Activated CD4-positive, alpha-beta T cell treated with anti-CD3 and anti-CD28 coated beads for 1 hour (primary cell): ENCODE measurements at places on chromosomes 6 and 20.

DNA sequence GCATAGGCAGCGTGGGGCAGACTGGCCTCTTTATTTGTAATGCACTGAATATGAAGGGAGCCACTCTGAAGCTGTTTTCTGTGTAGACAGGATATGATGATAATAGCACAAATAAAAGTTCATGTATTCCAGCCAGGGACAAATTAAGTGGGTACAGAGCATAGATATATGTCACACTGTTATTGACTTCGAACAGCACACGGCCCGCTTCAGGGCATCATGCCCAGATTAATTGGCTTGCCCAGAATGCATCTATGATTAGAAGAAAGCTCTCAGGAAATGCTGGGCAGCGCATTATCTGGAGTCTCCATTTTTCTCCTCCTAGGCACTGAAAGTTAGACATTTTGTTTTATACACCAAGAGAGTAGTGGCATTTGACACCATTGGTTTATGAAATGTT lies 26.3 kb upstream of the SASH1 start:
- no peak for DNase-seq

DNA sequence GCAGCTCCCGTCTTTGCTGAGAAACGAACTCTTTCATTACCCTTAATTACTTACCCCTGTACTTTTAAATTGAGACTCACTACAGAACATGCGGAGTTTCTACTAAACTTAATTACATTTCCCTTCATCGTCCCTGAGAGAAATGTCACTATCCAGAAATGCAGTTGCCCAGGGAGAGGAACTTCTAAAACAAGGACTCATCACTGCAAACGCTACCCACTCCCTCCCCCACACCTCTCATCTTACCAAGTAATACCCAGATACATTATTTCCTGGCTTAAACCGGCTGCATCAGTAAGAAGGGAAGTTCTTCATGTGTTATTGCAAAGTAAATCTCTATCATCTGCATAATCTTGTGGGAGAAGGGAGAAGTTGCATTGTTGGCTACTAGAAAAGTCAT lies 138.3 kb downstream of the IPCEF1 start:
- no peak for DNase-seq

DNA sequence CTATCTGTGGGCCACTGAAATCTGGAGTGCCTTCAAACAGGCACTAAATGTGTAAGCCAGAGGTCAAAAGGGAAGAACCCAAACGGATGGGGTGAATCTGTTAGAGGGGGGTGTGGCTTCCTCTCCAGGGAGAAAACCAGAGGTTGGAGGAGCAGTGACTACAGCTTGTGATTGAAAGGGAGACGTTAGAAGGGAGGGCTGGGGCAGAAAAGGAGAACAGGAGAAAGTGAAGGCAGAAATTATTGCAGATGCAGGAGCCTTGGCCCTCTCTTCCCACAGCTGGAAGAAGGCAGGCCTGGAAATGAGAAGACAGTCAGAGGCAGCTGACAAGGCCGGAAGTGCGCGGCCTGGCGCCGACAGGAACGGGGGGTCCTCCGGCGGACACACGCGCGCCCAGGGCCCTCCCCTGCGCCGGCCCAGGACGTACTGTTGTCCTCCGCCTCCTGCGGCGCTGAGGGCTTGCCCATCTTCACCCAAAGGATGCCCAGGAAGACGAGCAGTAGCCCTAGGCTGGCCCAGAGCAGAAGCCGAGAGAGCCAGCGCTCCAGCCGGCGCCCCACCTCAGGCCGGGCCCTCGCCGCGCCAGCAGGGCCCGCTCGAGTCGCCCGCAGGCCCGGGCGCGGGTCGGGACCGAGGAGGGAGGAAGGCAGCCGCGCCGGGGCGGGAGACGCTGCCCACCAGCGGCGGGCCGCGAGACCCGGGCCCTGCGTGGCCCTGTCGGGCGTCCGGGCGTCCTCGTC lies 806 bp downstream of the LEMD2 start:
- peak; percentile 18 for DNase-seq

DNA sequence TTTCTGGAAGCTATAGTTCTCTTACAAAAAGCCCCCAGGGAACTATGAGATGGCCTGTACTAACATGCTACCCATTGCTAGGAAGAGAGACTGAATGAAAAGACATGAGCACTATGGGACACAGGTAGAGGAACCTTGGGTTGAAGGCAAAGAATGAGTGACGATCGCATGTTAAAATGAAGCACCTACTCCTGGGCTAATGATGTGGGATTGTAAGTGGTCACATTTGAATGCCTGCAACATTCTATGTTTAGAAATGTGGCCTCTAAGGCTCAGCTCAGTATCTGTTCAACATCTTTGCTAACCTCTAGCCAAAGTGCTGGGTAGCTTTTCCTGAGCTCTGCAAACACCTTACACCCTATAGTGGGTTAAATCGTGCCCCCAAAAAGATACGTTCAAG lies 5.2 kb upstream of the ZC3H12D start:
- DNase-seq = no peak

DNA sequence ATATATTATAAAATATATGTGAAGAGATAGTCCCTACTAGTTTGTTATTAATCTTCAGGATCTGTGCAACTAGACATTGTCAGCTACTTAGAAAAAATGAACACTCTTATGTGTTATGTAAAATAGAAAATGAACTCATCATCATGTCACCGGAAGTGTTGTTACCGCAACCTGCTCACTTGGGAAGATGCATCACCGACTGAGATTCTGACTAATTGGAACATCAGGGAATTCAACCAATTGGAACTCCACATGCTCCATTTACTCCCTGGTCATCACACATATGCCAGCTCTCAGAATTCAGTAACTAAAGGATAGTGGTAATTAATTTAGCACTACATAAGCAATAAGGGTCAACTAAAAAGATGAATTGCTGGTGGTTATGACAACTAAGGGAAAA lies 16.7 kb upstream of the B3GAT2 start:
- DNase-seq = no peak

DNA sequence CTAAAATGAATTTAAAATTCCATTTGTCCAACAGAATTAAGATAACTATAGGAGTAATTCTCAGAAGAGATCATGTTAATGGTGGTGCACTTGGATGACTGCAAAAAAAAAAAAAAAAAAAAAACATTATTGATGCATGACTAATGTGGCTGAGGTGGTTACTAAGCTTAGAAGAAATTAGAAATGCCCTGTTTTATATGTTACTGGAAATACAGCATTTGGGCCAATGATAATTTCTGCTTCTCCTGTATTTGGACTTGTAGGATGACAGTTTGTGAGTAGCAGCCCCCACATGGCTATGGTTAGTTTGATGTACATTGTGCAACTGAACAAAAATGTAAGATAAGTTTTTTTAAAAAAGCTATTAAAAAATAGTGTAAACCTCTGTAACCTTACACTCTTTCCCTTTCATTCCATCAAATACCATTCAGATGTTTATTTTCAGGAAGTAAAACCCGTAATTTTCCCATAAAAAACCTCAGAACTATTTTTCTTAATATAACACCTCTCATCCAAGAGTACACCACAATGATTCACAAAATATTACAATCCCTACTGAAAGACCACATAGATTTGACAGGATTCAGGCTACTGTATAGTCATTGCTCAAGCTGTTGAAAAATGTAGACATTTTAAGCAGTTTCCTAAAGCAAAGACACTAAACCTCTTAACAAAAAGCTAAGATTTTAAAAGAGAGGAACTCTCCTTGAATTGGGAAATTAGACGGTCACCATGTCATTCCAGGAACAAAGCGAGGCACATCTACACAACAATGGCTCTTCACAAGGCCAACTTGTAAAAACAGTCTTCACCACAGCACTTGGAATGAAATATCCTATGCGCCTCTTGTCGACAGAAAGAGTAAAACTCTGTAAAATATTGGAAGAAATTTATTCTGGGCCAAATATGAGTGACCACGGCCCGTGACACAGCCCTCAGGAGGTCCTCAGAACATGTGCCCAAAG lies 83.0 kb downstream of the WDR27 start:
- DNase-seq = no peak

GRCh38 chr6:45591306-45591705 lies 213.6 kb upstream of the SUPT3H start:
- no peak for DNase-seq

DNA sequence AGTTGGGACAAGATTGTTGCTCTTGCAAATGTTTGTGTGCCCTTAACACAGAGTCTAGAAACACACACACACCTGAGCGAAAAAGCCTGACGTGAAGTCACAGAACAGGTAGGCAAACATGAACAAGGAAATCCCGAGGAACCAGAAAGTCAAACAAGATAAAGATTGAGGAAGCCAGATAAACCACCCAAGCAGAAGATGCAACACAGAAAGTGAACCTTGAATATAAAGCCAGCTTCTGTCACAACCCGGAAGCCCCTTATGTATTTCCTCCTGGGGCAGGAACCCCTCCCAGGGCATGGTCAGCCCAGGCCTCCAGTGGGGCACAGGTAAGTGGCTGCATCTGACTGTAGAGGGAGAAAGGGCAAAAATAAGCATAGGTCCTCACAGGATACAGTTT lies 158.2 kb upstream of the SUPT3H start:
- DNase-seq = no peak

GRCh38 chr20:58492074-58492718 lies 23.0 kb downstream of the APCDD1L start:
- DNase-seq = no peak

GRCh38 chr6:97469451-97469850 lies 186.4 kb upstream of the MMS22L start:
- DNase-seq = no peak

DNA sequence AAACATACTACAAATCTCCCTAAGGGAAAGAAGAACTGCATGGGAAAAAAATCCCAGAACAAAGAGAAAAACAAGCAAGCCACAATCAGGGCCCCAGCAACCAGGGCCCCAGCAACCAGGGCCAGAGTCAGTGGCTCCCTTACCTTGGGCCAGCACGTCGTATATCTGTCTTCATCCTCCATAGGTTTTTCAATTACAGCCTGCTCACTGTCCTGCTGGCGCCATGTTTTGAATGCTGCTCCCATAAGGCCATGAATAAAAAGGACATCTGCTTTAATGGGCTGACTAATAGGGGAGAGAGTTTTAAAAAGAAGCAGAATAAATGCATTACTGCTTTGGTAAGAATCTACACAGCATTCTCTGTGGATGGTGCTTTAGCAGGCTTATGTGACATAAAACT lies 49.2 kb downstream of the SERAC1 start:
- no peak for DNase-seq

- DNase-seq = no peak
Measured at GRCh38 chr6:53109612-53110011, 39.0 kb downstream of the GCM1 start.

DNA sequence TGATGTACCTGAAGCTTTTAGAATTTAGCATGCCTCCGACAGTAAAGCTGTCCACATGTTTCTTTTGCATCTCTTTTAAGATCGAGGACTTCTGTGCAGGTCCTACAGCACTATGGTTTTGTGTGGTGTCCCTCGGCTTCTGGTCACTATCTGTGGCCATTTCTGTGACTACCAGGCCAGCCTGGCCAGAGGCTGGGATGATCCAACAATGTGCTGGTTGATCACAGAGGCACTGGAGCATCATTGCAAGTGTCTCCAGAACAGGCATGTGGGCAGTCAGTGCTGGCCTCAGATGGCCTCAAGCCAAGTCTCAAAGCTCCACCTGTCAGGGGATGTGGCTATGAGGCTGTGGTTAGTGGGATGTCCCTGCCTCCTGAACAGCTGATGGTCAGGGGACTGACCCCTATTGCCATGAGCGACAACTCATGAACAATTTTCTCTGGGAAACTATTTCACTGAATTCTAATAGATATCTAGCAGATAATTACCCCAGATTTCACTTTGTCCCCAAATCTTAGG lies 136.6 kb downstream of the SYNDIG1 start:
- DNase-seq = no peak

GRCh38 chr6:157454762-157455714 lies 74.0 kb downstream of the ZDHHC14 start:
- DNase-seq = no peak

GRCh38 chr6:63936399-63936798 lies 300.8 kb downstream of the PHF3 start:
- no peak for DNase-seq

DNA sequence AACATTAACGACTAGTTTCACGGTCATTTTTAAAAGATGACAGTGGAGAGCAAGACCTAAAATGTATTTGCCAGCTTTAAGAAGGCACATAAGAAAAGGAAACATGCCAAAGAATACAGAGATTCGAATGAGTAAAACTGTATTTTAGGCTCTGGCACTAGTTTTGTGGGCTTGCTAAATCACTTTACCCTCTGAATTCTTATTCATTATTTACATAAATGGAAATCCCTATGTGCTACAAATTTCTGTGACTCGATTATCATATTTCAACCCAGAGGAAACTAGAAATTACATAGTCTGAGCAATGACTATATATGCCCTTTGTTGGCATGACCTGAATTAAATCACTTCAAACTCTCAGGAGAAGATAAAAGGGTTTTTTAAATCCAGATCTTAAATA lies 441.7 kb upstream of the RNF217 start:
- DNase-seq = no peak

- no peak for DNase-seq
Measured at GRCh38 chr6:97361286-97361685, 78.3 kb upstream of the MMS22L start.

DNA sequence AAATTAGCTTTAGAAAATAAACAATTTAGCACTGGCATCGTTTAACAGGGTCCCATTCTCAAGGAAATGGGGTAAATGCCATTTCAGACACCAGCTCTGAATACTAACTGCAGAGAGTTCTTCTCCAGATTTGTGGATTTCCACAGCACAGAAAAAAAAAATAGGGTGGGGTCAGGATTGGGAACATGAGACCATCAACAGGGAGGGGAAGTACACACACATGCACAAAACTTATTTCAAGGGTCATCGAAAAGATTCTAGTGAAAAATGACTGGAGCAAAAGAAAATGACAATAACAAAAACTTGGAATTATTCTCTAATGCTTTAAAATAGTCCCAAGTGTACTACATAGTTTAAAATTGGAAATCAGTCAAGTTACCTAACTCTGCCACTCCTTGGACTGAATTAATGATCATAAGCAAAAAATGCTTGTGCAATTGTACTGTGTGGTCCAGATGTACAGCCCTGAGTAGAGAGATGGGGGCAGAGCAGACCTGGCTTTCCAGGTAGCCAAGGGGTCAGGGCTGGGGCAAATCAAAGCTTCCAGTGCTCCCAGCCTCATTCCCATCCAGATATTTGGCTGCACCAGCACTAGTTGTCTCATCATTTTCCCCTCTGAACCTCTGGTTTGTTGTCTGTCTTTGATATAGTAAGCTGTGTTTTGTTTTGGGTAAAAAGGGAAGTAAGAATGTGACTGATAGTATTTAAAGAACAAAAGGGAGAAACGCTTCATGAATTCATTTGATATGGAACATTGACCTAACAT lies 152.4 kb downstream of the SOBP start:
- DNase-seq = no peak

- DNase-seq = no peak
Measured at GRCh38 chr20:24987873-24988835, 4.4 kb downstream of the APMAP start.

GRCh38 chr20:23928788-23929187 lies 49.2 kb upstream of the CST5 start:
- DNase-seq = no peak

GRCh38 chr6:4313044-4313686 lies 177.8 kb upstream of the ECI2 start:
- DNase-seq = no peak

GRCh38 chr6:170086639-170087420 lies 204.0 kb downstream of the DLL1 start:
- peak; percentile 7 for DNase-seq
